ENCODE measurements at places on chromosomes 2 and 18.

- no peak for DNase-seq
Observed at GRCh38 chr2:96747061-96747617, 7.3 kb upstream of the LMAN2L start.

DNA sequence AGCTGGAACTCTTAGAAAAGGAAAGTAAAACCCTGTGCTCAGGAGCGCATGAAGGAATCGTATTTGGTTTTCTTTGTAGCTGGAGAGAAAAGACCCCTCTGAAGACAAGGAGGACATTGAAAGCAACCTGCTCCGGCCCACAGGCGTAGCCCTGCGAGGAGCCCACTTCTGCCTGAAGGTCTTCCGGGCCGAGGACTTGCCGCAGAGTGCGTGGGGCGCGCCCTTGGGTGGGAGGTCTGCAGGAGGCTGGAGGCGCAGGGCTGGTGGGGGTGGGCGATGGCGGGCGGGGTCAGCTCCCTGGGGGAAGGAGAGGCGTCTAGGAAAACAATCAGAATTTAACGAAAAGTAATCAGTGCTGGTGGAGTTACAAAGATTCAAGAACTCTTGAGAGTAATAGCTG lies 72.8 kb downstream of the DYSF start:
- DNase-seq, result no peak

GRCh38 chr18:8351161-8351560 lies 258.1 kb upstream of the RAB12 start:
- no peak for DNase-seq

DNA sequence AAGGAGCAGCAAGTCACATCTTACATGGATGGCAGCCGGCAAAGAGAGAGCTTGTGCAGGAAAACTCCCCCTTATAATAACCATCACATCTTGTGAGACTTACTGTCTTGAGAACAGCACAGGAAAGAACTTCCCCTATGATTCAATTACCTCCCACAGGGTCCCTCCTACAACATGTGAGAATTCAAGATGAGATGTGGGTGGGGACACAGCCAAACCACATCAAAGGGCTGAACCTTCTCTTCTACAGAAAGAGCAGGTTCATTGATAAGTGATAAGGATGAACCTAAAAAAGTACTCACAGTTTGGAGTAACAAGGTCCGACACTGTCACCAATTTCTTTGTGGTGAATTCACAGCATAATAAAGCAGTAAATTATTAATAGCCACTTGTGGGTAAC lies 422.2 kb upstream of the FSIP2 start:
- no peak for DNase-seq

DNA sequence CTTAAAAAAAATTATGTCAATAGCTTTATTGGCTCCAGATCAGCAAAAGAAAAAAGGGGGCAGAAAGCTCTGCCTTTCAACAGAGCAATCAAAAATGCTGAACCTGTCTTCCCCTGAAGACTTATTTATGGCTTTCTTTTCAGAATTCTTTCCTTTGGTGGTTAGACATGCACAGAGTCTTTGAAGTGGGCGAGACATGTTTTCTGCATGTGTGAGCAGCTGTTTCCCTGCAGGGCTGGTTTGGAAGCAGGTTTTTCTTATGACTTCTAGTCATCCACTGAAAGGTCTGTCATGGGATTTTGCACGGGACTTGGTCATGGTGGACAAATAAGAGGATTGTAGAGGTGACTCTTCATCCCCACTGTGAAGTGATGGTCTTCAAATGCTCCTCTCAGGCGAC lies 160.3 kb downstream of the VAPA start:
- DNase-seq, result no peak

DNA sequence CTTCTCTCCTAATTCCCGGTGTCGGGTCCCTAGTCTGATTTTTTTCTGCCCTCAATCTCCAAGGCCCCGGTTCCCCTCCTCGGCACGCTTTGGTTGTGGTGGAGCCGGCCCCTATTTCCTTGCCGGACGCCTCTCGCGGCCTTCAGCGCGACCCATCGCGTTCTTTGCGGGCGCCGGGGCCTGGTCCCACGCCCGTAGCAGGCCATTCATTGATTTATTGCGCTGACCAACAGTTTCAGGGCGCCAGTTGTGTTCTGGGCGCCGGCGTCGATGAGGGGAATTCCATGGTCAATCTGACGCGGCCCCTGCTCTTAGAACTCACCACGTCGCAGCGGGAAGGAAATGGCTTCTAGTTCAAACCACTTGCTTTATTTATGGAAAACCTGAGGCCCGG lies 396 bp downstream of the CNOT9 start:
- peak; percentile 72 for DNase-seq

DNA sequence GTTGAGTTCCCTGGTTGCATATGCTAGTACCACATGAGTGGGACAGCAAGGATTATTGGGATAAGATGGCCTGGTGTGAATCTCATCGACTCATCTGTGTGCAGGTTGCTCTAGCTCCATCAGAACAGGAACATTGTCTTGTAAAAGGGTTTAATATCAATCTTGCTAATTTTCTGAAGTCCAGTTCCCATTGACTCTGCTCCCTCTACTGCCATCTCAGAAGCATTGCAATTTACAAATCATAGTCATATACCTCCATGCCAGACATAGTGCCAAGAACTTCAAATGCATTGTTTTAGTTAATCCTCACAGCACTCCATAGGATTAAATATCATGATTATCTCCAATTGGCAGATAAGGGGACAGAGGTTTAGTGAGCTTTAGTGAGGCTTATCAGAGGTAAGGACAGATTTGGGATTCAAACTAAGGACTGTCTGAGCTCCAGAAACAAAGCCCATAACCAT lies 4.8 kb upstream of the STAT4 start:
- no peak for DNase-seq

GRCh38 chr2:142052220-142052863 lies 78.5 kb downstream of the LRP1B start:
- DNase-seq, result no peak

DNA sequence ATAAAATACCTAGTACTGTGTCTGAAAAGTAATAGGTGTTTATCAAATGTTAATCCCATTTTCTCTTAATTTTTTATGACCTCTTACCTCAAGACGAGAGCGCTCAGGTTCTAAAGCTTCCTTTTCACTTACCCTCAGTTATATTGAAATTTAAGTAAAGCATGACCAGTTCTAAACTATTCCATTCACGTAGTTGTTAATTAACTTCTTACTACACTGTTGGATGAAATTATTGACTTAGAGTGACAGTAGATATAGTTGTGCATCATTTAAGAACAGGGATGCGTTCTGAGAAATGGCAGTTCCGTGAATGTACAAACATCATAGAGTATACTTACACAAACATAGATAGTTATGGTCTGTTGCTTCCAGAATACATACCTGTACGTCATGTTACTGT lies 20.1 kb upstream of the HTR2B start:
- DNase-seq, result no peak

All from stimulated activated naive CD8-positive, alpha-beta T cell treated with anti-CD3 and anti-CD28 coated beads, Interleukin-15, Interleukin-2, amounts not matched to agents 100 U/mL and 50 U/mL, for 24 hours (primary cell).